ENCODE measurements at places on chromosomes 3 and 15.

DNA sequence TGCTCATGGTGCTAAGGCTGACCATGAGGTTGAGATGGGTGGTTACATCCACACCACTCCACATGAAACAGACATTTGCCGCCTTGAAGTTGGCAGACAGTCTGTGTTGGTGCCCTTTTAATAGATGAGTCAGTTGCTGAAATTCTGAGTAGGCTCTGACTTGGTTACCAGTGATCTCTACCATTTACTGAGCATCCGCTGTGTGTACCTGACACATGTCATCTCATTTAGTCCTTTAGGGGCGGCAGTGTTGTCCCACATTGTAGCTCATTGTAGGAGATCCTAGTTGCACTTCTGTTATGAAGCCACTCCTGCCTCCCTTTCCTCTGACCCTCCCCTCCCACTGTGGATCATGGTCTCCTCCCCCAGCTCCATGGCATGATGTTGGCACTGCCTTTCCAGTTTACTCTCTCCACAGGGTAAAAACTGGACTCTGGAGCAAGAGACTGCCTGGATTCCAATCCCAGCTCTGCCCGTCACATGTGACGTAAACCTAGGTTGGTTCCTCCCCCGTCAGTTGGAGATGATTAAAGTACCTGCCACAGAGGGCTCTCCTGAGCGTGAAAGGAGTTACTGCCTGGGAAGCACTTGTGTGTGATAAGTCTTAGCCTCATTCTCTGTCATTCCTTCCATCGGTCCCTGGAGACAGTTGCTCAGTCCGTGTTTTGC, 21.6 kb downstream of the SLCO3A1 start:
- no peak for DNase-seq

GRCh38 chr3:134294302-134295280, 43.9 kb upstream of the RYK start:
- peak; percentile 24 for DNase-seq

DNA sequence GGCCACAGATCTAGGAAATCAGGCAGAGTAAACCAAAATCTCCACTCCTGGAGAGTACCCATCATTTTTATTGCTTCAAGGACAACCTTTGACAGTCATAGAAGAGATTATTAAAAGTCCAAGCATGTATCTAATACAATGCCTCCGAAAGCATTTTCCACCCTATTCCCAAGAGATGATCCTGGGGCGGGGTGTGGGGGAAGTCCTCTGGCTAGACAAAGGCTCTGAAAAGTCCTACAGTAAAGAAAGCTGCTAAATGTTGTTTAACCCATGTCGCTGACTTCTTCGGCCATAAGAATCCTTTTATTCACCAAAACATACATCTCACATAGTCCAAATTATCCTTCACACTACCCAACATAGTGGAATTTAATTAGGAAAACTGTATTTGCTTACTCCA, 115.7 kb upstream of the STT3B start:
- DNase-seq, result no peak

GRCh38 chr15:88636050-88636449, 2.8 kb upstream of the ISG20 start:
- DNase-seq, result no peak

DNA sequence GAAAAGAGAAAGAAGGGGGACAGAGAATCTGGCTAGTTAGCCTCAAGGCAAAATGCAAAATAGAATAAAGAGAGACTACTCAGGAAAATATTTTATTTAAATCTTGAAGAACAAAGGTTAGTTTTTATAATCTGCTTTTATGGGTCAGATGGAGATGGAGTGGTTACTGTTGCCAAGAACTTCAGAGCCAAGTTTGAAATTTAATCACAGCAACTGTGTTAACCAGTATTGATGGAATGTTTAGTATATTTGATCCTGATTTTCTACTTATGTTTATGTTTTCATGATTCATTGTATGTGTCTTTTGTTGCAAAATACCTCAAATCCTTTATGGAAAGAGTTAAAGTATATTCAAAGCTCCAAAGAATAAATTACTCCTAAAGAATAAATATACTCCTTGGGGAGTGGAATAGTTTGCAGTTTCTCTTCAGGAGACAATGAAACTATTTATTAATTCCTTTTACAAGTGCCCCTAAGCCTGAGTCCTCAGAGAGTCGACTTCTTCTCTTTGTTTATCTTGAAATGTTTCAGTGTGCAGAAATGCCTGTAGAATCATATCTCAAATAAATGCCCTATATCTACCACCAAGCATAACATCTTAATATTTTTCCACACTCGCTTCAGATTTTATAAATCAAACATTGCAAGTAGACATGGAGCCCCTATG, 60.9 kb upstream of the THSD4 start:
- no peak for DNase-seq

Data from stimulated activated CD8-positive, alpha-beta memory T cell treated with anti-CD3 and anti-CD28 coated beads, Interleukin-4, amount 100 ng/mL, for 4 hours (primary cell).